HS-5 (cell line): ENCODE measurements at places on chromosomes 11 and 22.

DNA sequence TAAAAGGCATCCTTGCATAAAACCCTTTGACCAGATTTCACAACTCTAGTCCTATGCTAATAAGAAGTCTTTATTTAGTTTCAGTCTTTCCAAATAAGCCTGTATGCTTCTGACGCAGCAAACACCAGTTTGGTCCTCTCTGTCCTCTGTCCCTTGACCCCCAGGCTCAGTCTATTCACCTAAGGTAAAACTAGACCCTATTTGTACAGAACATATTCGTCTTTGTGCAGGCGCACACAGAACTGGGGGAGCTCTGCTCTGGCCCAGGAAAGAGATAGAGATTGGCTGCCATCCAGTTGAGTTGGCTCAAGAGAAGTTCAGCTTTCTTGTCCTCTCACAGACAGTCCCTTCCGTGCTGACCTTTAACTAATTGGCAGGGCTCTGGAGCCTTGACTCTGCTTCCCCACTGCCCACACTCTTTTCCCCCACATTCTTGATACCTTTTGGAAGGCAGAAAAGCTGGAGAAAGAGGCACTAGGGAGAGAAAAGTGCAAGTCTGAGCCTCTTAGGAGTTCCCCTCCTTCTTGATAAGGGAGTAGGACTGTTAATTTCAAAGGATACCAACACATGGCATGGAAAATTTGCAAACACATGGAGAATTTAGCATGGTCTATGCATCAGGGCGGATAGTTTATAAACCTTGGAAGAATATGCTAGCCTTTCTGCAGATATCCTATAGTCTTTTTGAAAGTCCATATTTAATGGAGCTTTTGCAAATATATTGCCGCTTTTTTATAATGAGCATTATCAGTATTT is 21.2 kb upstream of the PSMA1 start:
- DNase-seq: no peak

- DNase-seq: no peak
Measured at GRCh38 chr11:98227278-98227677, 793.5 kb upstream of the CNTN5 start.

DNA sequence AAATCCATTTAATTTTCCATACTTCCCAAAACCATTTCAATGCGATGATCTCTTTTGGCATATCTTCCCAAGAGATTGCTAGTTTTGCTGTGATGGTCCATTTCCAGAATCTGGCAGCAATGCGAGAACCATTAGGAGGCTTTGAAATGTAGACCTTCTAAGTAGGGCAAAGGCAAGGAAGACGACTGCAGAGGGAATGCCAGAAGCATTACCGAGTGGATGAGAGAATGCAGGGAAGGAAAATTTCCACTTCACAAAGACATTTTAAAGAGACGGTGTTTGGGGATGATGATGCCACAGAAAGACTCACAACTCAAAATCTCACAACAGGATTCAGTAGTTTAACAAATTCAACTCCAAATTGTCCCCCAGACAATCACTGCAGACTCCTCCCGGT is 471 bp upstream of the CEP126 start:
- DNase-seq: no peak

DNA sequence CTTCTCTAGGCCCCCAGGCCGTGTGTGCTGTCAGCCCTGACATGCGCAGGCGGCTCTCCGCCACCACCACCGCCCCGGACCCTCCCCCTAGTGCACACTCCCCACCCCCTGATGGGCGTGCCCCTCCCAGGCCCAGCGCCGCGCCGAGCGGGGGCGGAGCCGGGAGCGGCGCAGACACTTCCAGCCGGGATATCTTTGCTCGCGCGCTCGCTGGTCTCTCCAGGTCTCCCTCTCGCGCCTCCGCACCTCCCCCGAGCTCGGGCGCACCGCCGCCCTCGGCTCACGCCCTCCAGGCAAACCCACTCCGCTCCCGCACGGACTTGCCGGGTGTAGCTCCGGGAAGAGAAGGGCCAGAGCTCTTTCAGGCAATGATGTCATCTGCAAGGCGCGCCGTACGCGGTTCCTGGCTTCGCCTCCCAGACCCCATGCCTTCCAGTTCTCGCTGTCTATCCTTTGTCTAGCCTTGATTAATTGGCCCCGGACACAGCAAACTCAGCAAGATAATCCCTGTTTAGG is at the start of gene SCN3B:
TSS of gene SCN3B (minus strand) at position 59 of the 516 bp plus-strand sequence. CDS start 823 bp downstream, outside the sequence.
- peak; percentile 13 for DNase-seq

GRCh38 chr22:46113910-46114517 is 36.3 kb upstream of the PPARA start:
- no peak for DNase-seq

GRCh38 chr22:42335839-42336378 is 65.5 kb upstream of the TCF20 start:
- no peak for DNase-seq

DNA sequence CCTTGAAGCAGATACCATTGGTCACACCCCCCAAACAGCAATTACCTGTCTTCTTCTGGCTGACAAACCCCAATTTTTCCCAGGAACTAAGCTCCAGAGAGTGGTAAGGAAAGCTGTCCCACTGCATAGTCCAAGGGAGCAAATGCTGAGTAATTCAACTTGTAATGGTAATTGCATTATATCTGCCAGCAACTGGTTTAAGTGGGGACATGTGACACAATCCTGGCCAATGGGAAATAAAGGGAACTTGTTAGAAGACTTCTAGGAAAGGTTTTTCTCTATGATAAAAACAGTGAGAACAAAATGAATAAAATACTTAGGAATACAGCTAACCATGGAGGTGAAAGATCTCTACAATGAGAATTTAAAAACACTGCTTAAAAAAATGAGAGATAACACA is 9.5 kb upstream of the ISX start:
- no peak for DNase-seq

DNA sequence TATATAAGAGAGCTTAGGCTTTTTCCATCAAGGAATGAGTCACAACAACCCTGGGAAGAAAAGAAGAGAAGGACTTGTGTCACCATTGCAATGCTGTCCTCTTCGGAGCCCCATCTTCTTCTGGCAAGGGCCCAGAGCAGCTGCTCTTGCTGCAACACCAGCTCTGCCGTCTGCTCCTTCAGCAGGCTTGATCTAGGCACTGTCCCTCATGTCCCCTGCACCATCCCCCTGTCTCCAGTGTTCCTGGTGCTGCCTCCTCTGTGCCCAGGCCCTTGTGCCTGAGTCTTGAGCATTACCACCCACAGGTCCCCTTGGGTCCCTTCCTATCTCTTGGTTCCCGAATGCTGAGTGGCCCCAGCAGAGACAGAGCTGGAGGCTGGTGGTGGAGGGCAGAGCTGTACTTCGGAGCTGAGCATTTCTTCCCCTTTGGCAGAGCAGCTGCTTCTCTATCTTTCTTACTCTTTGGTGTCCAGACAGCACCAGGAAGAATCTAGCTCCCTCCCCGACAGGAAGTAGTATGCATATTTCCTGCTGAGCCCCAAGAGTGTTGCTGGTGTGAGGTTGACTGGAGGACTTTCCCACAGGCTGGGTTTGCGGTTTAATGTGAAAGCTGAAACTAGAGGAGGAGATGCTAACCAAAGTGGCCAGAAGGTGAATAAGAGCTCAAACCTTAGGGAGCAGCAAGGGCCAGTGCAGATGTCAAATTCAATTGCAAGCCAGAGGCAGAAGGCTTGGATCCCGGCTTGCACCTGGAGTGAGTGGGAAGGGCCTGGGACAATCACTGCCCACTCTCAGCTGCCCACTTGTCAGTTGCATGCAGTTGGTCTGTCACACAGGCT is 27.8 kb downstream of the WEE1 start:
- DNase-seq: no peak

GRCh38 chr11:117381481-117382387 is 54.1 kb downstream of the CEP164 start:
- DNase-seq: no peak

GRCh38 chr22:17965538-17966402 is 58.6 kb downstream of the MICAL3 start:
- no peak for DNase-seq

GRCh38 chr22:42895087-42895486 is 38.0 kb upstream of the ARFGAP3 start:
- DNase-seq: no peak

DNA sequence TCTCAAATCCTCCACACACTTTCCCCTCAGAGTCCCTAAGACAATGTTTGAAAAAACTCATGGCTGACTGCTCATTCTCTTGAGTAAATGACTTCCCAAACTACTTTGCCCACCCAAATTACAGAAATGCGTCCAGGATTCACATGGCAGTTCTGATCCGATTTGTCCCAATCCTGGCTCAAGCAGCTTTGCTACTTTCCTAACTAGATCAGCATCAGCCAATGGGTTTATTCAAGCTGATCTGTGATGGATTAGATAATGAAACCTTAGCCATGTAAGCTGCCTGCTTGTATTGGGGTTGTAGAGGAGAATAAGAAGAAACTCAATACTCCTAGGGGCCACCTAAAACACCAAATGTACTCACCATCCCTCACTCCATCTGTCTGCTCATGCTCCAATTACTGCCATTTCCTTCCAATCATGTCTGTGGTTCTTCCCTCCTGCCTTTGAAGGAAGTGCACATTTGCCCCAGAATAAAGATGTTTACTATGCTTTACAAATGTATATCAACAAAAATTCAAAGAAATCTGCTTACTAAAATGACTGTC is 6.9 kb downstream of the RBFOX2 start:
- DNase-seq: no peak

GRCh38 chr11:72430741-72431570 is 3.4 kb downstream of the CLPB start:
- no peak for DNase-seq

GRCh38 chr11:63670433-63671321 is 499 bp downstream of the ATL3 start:
- no peak for DNase-seq

DNA sequence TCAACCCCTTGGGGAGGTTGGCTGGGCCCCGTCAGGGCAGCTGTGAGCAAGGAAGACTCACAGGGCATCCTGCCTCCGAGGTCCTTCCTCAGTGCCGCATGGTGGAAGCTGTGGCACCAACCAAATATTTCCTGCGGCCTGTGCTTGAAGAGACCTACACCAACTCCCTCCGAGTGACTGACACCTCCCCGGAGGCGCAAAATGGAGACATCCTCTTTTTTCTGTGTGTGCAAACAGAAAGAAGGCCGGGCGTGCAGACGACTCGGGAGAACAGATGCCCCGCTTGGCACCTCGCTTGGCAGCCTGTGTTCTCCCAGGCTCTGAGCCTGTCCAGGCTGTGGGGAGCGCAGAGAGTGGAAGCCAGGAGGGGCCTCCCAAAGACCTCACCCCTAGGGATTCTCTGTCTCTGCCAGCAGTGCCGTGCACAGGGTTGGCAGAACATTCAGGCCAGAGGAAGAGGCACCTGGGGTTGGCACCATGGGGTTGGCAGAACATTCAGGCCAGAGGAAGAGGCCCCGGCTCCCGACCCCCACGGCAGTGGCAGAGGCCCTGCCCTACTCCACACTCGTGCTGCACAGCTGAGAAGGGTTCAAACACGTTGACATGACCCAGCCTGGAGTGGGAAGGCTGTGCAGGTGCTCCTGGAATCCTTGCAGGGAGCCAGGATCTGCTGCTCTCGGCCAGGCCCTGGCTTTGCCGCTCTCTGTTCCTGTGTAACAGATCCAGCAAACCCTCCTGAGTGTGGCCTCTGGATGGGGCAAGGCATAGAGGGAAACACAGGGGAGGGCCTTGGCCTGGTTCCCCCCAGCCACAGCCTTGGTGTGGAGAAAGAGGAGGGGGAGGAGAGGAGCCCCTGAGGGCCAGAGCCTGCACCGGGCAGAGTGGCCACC is 805.5 kb downstream of the BRD1 start:
- DNase-seq: no peak

DNA sequence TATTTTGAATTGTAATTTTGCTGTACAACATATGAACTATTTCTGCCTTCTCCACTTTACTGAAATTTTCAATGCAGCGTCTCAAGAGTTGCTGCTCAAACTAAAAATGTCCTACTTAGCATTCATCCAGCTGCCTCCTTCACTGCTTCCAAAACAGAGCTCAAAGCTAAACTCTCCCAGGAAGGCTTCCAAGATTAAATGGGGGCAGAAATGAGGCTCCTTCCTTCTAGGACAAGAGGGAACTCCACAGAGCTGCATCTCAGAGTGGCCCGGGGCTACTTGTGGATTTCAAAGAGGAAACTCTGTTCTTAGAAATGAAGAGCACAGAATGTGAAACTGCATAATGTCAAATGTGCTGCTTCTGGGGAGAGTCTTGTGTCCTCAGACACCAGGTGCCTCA is 295.9 kb upstream of the NCAM1 start:
- DNase-seq: no peak

DNA sequence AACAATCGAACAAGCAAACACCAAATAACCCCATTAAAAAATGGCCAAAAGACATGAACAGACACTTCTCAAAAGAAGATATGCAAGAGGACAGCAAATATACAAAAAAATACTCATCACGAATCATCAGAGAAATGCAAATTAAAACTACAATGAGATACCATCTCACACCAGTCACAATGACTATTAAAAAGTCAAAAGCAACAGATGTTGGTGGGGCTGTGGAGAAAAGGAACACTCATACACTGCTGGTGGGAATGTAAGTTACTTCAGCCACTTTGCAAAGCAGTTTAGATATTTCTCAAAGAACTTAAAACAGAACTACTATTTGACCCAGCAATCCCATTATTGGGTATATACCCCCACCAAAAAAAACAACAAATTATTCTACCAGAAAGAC is 51.3 kb upstream of the FLI1 start:
- no peak for DNase-seq

- no peak for DNase-seq
Measured at GRCh38 chr11:134386945-134387344, 25.1 kb downstream of the B3GAT1 start.

GRCh38 chr22:39724390-39724789 is 153.8 kb downstream of the CACNA1I start:
- DNase-seq: no peak

DNA sequence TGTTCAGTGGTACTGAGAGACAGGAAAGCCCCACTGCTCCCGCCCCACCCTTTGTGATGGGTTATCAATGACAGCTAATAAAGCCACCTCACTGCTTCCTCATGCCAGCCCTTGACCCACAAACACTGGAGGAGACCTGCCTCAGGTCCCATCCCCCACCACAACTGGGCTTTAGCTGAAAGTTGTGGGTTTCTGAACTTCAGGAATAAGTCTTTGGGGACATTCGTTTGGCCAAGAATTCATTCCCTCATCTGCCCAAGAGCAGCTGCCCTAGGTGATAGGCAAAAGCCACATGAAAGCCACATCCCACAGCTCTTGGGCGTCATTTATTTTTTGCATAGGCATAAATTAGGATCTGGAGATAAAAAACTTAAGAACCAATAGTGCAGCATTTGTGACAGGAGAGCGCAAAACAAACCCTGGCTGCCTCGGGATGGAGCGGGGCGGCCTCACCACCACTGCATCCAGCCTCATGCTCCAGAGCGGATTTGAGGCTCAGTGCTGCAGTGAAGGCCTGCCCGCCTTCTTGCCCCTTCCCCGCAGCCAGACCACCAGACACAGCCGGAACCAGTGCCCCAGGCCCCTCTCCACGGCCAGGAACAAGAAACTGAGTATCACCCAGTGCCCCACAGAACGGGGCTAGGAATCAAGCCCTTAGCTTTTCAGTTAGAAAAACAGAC is 21.2 kb downstream of the SUN2 start:
- DNase-seq: no peak

GRCh38 chr22:45226503-45227186 is 14.0 kb downstream of the KIAA0930 start:
- DNase-seq: no peak
